ENCODE measurements at places on chromosomes 7 and 10.

- ATAC-seq, result no peak
Observed at GRCh38 chr7:78020874-78021249, 222.3 kb downstream of the PHTF2 start.

- no peak for ATAC-seq
Observed at GRCh38 chr10:101595591-101596433, 7.7 kb downstream of the DPCD start.

GRCh38 chr10:46097576-46098317 is 51.7 kb upstream of the MSMB start:
- no peak for ATAC-seq

- ATAC-seq, result no peak
Observed at GRCh38 chr10:62446627-62447026, 72.5 kb downstream of the ZNF365 start.

DNA sequence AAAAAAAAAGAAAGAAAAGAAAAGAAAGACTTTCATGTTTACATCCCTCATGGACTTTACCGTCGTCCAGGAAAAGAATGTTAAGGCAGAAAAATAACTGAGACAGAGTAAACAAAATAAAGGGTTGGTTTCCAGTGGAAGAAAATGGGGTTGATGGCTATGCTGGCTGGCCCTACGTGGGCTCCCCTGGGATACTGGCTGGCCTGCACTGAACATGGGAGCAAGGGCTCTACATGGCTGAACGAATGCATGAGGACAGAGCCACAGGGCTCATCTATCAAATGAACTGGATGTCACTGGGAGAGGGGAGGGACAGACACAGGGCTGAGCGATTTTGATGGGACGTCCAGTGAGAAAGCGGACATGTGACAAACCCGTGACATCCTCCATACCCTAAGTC is 2.5 kb upstream of the UCMA start:
- ATAC-seq, result no peak

GRCh38 chr10:124484031-124484430 is 22.4 kb downstream of the LHPP start:
- no peak for ATAC-seq
